ENCODE measurements at places on chromosomes 5 and 9. TPM values are rescaled to one million over a fixed set of nuclear protein-coding genes. Genes with fewer than 3 reads are reported as not detected.

Gene PCDHB13
- total RNA-seq, result 0.52 TPM

- no peak overlapping the region for H3K27ac ChIP-seq
- no peaks in the 10 kb centered on the region for H3K36me3 ChIP-seq
- H3K4me1 ChIP-seq, result no peaks in the 10 kb centered on the region
- H3K27me3 ChIP-seq, result peaks cover 60% of the 10 kb centered on the region
Measured at GRCh38 chr9:87606841-87607521, 109.3 kb downstream of the DAPK1 start.

GRCh38 chr9:134564431-134565170 is 77.0 kb upstream of the COL5A1 start:
- H3K27me3 ChIP-seq, result no peaks in the 10 kb centered on the region
- peak; percentile 20 for DNase-seq
- H3K4me1 ChIP-seq, result no peaks in the 10 kb centered on the region
- H3K36me3 ChIP-seq, result no peaks in the 10 kb centered on the region
- no peak overlapping the region for H3K27ac ChIP-seq
- H3K4me3 ChIP-seq, result no peak overlapping the region

- peak; percentile 63 for DNase-seq
- peak overlapping the region; percentile 82 for H3K4me3 ChIP-seq
- no peaks in the 10 kb centered on the region for H3K36me3 ChIP-seq
- H3K4me1 ChIP-seq, result peaks cover 29% of the 10 kb centered on the region
Measured at GRCh38 chr5:10563110-10563944, 543 bp upstream of the ANKRD33B start.

GRCh38 chr5:134825212-134825611 is 20.6 kb upstream of the C5orf24 start:
- no peaks in the 10 kb centered on the region for H3K4me1 ChIP-seq
- no peak for DNase-seq
- no peak overlapping the region for H3K4me3 ChIP-seq
- H3K27me3 ChIP-seq, result no peaks in the 10 kb centered on the region
- no peak overlapping the region for H3K27ac ChIP-seq

- no peak overlapping the region for H3K27ac ChIP-seq
- no peak overlapping the region for H3K4me3 ChIP-seq
- no peak for DNase-seq
- H3K36me3 ChIP-seq, result no peaks in the 10 kb centered on the region
Measured at GRCh38 chr5:53576674-53577073, 16.2 kb downstream of the NDUFS4 start.
